Mesenchymal stem cell (in vitro differentiated cells and primary cell): ENCODE measurements at places on chromosomes 3 and 15.
A peak's percentile ranks its signal among the peaks of the same experiment; 100 is the strongest.

- peak overlapping the region; percentile 92 for H3K27ac ChIP-seq
- H3K27me3 ChIP-seq: no peaks in the 10 kb centered on the region
- peaks cover 5% of the 10 kb centered on the region for H3K4me1 ChIP-seq
- H3K4me3 ChIP-seq: peak overlapping the region; percentile 70
- H3K36me3 ChIP-seq: no peaks in the 10 kb centered on the region
These were observed 802 bp upstream of the NECTIN3 start for GRCh38 chr3:111070772-111071256.

DNA sequence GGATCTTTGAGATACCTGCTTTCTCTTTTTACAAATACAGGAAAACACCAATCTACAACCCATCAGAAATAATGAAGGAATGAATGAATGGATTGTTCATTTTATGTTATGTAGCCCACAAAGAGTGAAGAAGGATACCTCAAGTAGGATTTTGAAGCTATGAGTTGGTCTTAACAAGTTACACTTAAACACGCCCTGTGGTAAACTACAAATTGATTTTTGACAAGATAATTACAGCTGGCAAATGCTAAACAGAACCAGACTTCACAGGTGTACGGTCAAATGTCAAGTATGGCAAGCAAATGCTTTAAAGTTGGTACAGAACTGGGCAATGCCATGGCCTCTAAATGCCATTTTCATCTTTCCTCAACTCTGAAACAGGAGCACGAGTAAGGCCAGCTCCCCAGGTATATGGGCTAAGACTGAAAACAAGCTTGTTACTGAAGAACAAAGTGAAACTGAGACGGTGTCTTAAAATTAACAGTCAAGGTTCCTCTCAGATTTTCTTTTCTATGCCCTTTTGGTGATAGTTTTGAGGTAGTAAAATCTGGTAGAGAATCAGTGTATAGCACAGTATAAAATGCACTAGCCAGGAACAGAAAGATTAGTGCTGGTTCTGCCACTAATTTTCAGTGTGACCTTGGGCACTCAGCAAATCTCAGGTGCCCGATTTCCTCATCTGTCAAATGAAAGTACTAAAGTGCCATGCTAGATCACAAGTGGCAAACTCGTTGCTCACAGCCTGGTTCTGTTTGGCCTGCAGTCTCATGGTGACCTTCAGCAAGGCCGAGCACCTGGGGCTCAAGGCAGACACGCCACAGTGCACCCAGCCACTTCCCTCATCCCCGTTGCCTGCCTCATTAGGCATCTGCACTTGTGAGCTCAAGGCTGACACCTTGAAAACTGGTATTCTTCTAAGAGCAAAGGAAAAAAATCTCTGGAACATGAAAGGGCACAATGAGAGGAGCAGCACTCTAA, 9.5 kb downstream of the RUVBL1 start:
- peaks cover 73% of the 10 kb centered on the region for H3K36me3 ChIP-seq
- H3K27me3 ChIP-seq: no peaks in the 10 kb centered on the region
- H3K4me1 ChIP-seq: peaks cover 14% of the 10 kb centered on the region
- H3K4me3 ChIP-seq: no peak overlapping the region
- no peak overlapping the region for H3K27ac ChIP-seq

DNA sequence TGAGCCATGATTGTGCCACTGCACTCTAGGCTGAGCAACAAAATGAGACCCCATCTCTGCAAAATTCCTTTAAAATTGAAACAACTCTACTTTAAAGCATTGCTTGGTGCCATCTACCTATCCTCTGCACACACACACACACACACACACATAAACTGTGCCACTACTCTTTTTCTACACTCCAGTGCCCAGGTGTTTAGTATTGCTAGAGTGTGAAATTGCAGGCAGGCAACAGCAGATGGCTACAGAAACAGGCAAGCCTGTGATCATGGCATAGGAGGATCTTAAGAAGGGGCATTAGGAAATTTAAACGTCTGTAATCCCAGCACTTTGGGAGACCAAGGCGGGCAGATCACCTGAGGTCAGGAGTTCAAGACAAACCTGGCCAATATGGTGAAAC, 39.0 kb downstream of the SIDT1 start:
- no peak overlapping the region for H3K27ac ChIP-seq
- H3K4me3 ChIP-seq: no peak overlapping the region
- peaks cover 54% of the 10 kb centered on the region for H3K27me3 ChIP-seq
- no peaks in the 10 kb centered on the region for H3K4me1 ChIP-seq
- DNase-seq: no peak

DNA sequence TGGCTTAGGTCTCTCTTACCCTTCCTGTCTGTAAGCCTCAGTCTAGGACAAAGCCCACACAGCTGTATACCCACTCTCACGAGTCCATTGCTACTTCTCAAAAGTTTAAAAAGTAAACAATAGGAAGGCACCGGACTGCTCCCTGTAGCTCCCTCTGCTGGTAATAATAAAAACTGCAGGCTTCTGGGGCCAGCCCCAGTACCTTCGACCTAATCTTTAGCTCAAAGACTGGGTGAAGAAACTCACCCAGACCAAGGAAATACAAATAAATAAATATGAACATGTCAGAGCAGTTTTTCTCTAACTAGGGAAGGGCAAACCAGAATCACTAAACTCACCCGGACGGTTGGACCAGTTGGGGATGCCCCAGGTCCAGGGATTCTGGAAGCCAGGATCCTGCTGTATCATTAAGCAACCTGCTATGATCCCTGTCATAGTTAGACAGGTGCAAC, 5.0 kb downstream of the FAM219B start:
- peaks cover 10% of the 10 kb centered on the region for H3K4me1 ChIP-seq
- no peak overlapping the region for H3K4me3 ChIP-seq
- no peaks in the 10 kb centered on the region for H3K27me3 ChIP-seq
- no peak overlapping the region for H3K27ac ChIP-seq

GRCh38 chr3:98722389-98722788, 40.8 kb upstream of the ST3GAL6 start:
- no peak for DNase-seq
- no peaks in the 10 kb centered on the region for H3K36me3 ChIP-seq
- no peaks in the 10 kb centered on the region for H3K4me1 ChIP-seq
- no peak overlapping the region for H3K27ac ChIP-seq
- no peak overlapping the region for H3K4me3 ChIP-seq

GRCh38 chr3:150251187-150252062, 156.7 kb upstream of the TSC22D2 start:
- peaks cover 19% of the 10 kb centered on the region for H3K4me1 ChIP-seq
- peak; percentile 88 for DNase-seq
- peak overlapping the region; percentile 65 for H3K27ac ChIP-seq
- no peak overlapping the region for H3K4me3 ChIP-seq
- no peaks in the 10 kb centered on the region for H3K36me3 ChIP-seq

DNA sequence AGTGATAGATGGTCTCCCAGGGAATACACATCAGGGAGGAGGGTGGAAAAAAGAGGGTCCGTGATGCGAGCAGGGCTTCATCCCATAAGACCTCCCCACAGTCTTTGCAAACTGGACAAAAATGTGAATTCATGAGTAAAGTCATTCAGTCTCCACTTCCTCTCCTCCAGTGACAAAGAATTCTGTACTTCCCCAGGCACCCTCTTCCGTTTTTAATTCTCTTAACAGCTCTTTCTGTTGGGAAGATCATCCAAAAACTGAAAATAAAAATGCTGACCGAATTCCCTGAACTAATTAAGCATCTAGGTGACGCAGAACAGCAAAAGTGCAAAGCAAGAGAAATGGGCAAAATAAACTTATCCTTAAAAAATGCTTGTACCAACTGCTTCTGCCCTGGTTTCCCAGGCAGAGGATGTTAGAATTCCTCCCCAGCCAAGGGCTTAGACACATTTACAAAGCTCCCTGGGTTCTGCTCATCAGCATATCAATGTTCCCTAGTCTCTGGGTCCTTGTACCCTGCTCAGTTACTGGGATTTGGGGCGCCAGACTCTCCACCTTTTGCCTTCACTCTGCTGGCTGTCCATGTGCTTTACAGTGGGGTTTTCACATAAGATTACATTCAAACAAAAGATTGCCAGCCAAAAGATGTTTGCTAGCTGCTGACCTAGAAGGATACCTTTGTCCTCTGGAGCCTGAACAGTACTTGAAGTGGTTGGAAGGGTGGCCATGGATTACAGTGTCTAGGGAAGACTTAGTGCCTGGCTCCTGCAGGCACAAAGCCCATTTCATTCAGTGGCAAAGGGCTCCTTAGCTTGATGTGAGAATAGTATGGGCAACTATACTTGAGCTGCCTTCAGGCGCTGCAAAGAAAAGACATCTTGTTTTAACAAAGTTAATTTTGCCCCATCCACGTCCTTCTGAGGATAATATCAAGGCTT, 69.4 kb downstream of the ARNT2 start:
- no peak overlapping the region for H3K27ac ChIP-seq
- no peak for DNase-seq
- H3K4me3 ChIP-seq: no peak overlapping the region

GRCh38 chr3:142152384-142152783, 3.0 kb upstream of the TFDP2 start:
- no peak overlapping the region for H3K4me3 ChIP-seq
- no peak for DNase-seq
- H3K27ac ChIP-seq: no peak overlapping the region
- H3K36me3 ChIP-seq: no peaks in the 10 kb centered on the region
- H3K4me1 ChIP-seq: peaks cover 4% of the 10 kb centered on the region

DNA sequence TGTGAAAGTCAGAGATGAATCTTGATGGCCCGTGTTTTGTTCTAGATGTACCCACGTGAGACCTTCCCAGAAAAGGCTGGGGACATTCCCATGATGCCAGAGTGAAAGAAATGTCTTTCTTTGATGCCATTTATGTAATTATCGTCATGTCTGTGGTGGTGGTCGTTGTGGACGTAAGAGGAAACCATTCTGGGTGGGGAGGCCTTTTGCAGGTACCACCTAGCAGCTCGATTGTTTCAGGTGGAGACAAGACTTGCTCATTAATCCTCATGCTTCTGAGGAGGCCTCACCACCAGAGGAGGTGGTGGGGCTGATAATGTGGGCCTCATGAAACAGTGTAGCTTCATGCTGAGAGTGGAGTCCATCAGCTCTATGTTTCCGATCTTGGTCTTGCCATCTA, 58.1 kb upstream of the USP3 start:
- no peaks in the 10 kb centered on the region for H3K36me3 ChIP-seq
- H3K27me3 ChIP-seq: peaks cover 10% of the 10 kb centered on the region
- no peak overlapping the region for H3K4me3 ChIP-seq
- peaks cover 7% of the 10 kb centered on the region for H3K4me1 ChIP-seq
- no peak for DNase-seq

- H3K36me3 ChIP-seq: no peaks in the 10 kb centered on the region
- DNase-seq: peak; percentile 31
- H3K27ac ChIP-seq: no peak overlapping the region
- peaks cover 9% of the 10 kb centered on the region for H3K4me1 ChIP-seq
These were observed 1034.4 kb downstream of the IGSF11 start for GRCh38 chr3:118000219-118000618.

GRCh38 chr15:95872366-95872771, 458.1 kb upstream of the NR2F2 start:
- no peaks in the 10 kb centered on the region for H3K36me3 ChIP-seq
- peak; percentile 38 for DNase-seq
- H3K4me1 ChIP-seq: no peaks in the 10 kb centered on the region
- H3K27me3 ChIP-seq: no peaks in the 10 kb centered on the region
- H3K27ac ChIP-seq: no peak overlapping the region
- H3K4me3 ChIP-seq: no peak overlapping the region

- H3K27me3 ChIP-seq: no peaks in the 10 kb centered on the region
- DNase-seq: no peak
- H3K36me3 ChIP-seq: no peaks in the 10 kb centered on the region
- H3K4me3 ChIP-seq: no peak overlapping the region
- peak overlapping the region; percentile 61 for H3K27ac ChIP-seq
These were observed 371.7 kb upstream of the RGMA start for GRCh38 chr15:93460717-93461116.

GRCh38 chr3:127964053-127964452, 49.0 kb downstream of the KBTBD12 start:
- no peaks in the 10 kb centered on the region for H3K36me3 ChIP-seq
- H3K4me1 ChIP-seq: no peaks in the 10 kb centered on the region
- H3K27ac ChIP-seq: no peak overlapping the region
- H3K4me3 ChIP-seq: no peak overlapping the region

DNA sequence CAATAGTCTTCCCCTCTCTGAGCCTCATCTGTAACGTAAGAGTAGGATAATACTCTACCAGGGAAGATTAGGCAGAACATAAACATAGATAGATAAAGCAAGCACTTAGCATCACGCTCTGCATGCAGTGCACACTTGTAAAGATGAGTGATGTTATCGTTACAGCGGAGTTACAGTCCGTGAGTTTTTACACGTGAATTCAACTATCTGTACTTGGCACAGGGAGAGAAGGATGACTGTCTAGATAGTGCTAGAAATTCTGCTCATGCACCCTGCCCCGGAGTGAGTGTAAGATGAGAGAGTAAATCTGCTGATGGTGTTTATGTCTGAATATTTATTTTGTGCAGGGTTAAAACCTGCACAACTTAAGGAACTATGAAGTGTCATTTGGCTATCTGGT, 35.8 kb downstream of the HAPLN3 start:
- peaks cover 66% of the 10 kb centered on the region for H3K27me3 ChIP-seq
- no peak overlapping the region for H3K4me3 ChIP-seq
- no peak for DNase-seq
- H3K27ac ChIP-seq: no peak overlapping the region
- H3K4me1 ChIP-seq: no peaks in the 10 kb centered on the region

GRCh38 chr3:175948041-175948440, 1088.9 kb downstream of the NAALADL2 start:
- no peak overlapping the region for H3K4me3 ChIP-seq
- H3K4me1 ChIP-seq: no peaks in the 10 kb centered on the region
- DNase-seq: no peak
- no peaks in the 10 kb centered on the region for H3K27me3 ChIP-seq
- H3K27ac ChIP-seq: no peak overlapping the region

DNA sequence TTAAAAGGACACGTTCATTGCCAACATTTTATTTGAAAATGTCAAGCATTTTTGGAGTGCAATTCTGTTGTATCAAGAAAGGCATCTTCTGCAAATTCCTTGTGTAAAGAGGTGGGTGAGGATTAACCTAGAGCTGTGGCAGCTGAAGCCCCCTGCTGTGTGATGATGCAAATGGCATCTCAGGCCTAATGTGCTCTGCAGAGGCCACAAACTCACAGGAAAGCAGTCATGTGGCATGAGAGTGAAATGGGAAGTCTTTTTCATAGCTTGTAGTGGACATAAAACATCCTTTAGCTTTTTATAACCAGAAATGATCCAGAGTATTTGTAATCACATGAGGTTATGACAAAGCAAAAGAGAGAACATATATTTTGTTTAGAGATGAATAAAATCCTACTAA, 6.4 kb downstream of the CADM2 start:
- H3K27ac ChIP-seq: no peak overlapping the region
- H3K36me3 ChIP-seq: no peaks in the 10 kb centered on the region
- H3K4me3 ChIP-seq: no peak overlapping the region
- peaks cover 6% of the 10 kb centered on the region for H3K4me1 ChIP-seq
- DNase-seq: no peak

GRCh38 chr15:60372756-60373155, 25.0 kb downstream of the ANXA2 start:
- no peak for DNase-seq
- no peaks in the 10 kb centered on the region for H3K27me3 ChIP-seq
- H3K36me3 ChIP-seq: peaks cover 85% of the 10 kb centered on the region
- peaks cover 23% of the 10 kb centered on the region for H3K4me1 ChIP-seq
- H3K4me3 ChIP-seq: no peak overlapping the region

GRCh38 chr3:127374086-127375010, 86.5 kb upstream of the PRR20G start:
- H3K36me3 ChIP-seq: no peaks in the 10 kb centered on the region
- no peak for DNase-seq
- peaks cover 57% of the 10 kb centered on the region for H3K27me3 ChIP-seq
- H3K4me1 ChIP-seq: no peaks in the 10 kb centered on the region
